ENCODE measurements at places on chromosomes 2 and 18.

DNA sequence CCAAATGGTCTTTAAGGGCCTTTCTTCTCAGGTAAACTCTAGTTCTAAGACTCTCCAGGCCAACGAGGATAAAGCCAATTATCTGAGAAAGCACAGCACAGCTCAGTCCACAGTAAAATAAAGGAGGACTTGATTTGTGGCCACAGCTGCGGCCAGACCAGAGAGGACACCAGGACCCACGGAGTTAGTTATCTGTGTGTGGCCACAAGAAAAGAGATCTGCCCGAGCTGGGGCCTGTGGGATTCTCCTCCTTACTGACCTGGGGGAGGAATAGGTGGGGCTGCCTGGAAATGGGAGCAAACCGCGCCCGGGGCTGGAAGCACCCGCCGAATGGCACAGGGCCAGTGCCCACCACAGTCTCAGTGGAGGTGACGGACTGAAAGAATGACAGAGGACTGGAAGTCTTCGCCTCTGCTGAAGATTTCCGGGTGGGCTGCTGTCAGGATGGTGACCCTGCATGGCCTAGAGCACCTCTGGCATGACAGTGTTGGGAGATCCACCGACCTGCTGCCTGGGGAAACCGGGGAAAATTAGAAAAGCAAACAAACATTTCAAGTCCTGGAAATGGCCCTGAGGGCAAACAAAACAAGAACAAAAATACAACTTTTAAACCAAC lies 13.3 kb downstream of the PROC start:
- DNase-seq, result no peak

DNA sequence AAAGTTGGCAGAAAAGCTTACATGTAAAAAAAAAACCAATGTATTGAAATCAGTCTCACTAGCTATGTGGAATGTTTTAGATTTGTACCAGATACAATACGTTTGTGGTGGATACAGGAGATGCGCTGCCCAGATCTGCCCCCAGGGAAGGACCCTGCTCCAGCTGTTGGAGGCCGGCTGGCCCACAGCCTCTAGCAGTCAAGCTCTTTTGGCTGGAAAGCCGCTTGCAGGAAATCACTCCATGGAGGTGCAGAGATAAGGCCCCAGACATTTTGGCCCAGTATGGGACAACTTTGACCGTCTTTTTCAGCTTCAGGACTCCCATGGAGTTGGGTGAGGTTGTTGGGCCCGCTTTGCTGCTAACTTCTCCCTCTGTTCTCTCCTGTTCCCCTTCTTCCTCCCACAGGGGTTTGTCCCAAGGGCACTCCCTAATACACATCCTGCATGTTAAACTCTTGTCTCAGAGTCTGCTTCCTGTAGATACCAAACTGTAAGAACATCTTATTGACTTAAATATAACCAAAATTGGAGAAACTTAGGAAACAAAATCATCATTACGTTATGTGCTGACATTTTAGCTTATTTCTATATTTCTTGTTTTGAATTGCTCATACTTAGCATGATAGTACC lies 1.7 kb upstream of the QPCT start:
- no peak for DNase-seq

- no peak for DNase-seq
Measured at GRCh38 chr2:209696836-209697711, 74.6 kb upstream of the UNC80 start.

- no peak for DNase-seq
Measured at GRCh38 chr18:76750917-76751890, 71.2 kb upstream of the ZNF236 start.

DNA sequence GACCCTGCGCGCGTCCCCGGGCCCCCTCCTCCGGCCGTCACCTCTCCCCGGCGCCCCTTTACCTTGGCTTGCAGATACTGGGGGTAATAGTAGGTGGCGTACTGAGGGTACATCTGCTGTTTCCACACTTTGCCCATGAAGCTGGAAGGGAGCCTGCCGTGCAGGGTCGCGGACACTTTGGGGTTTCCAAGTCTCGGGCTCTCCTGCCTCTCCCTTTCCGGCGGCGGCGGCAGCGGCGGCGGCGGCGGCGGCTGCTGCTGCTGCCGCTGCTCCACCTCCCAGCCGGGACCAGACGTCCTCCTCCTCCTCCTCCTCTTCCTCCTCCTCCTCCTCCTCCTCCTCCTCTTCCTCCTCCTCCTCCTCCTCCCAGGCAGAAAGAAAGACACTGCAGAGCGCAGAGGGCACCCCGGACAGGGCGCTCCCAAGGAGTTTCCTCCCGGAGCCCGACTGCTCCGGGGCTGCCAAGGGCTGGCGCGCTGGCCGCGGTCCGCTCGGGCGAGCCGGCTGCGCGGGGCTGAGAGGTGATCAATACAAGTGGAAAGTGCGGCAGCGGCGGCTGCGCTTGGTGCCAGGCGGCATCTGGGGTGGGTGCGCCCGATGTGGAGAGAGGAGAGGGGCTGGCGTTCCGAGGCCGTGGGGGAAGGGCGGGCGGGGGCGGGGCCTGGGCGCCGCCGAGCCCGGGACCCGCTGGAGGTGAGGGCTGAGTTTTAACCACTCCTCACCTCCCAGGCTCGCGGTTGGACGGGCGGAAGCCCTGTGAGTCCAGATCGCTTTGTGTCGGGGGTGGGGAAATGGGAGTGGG lies at the start of gene RBMS1:
Gene RBMS1 (minus strand): TSS at position 581 of the 802 bp plus-strand sequence. CDS start 444 bp downstream, at position 137.
- DNase-seq, result no peak

DNA sequence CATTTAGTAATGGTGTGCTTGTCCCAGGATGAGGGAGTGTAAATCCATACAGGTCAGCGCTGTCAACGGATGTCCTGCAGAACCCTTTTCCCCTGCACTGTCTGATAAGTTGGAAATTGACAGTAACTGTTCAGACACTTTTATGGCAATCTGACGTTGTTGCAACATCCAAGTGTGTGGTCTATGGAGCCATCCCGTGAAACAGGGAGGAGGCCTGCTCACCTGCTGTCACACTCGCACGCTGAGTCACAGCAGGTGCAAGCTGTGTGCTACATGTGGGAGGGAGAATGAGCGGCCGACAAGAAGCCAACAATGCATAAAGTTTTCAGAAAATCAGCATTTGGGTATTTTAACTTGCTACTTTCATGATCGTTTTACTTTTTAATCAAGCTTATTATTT lies 43.7 kb upstream of the RMDN2 start:
- no peak for DNase-seq

- no peak for DNase-seq
Measured at GRCh38 chr2:28128281-28128950, 237.9 kb downstream of the BABAM2 start.

Data from HS-27A (cell line).